B cell (primary cell): ENCODE measurements at places on chromosomes 6 and 20. TPM values are rescaled to one million over a fixed set of nuclear protein-coding genes. Genes with fewer than 3 reads are reported as not detected.
A peak's percentile ranks its signal among the peaks of the same experiment; 100 is the strongest.

DNA sequence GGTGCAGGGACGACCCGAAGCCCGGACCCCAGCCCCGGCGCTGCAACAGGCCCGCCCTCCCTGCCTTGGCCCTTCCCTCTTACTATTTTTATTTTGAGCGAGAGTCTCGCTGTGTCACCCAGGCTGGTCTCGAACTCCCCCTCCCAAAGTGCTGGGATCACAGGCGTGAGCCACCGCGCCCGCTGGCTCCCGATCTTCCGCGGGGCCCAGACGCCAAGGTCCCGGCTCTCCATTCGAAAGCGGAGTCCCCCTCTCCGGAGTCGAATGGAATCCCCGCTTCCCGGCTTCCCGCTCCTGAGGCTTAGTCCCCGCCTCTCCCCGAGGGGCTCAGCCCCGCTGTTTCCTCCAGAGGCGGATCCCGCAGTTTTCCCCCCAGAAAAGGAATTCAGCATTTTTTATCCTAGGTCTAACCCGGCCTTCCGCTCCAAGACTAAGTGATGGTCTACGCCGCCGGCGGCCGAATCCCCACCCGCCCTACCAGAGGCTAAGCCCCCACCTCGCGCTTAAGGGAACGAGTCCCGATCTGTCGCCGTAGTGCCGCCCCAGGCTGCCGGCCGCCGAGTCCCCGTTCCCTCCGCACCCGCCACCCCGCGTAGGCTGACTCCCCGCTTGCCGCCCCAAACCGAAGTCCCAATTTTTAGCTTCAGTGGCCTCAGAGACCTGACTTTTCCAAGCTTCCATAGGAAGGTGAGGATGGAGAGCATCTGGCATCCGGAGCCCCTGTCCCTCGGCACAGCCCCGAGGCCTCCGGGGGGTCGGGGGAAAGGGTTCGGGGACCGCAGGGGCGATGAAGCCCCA lies 11.5 kb upstream of the TMC2 start:
- peak; percentile 61 for DNase-seq

DNA sequence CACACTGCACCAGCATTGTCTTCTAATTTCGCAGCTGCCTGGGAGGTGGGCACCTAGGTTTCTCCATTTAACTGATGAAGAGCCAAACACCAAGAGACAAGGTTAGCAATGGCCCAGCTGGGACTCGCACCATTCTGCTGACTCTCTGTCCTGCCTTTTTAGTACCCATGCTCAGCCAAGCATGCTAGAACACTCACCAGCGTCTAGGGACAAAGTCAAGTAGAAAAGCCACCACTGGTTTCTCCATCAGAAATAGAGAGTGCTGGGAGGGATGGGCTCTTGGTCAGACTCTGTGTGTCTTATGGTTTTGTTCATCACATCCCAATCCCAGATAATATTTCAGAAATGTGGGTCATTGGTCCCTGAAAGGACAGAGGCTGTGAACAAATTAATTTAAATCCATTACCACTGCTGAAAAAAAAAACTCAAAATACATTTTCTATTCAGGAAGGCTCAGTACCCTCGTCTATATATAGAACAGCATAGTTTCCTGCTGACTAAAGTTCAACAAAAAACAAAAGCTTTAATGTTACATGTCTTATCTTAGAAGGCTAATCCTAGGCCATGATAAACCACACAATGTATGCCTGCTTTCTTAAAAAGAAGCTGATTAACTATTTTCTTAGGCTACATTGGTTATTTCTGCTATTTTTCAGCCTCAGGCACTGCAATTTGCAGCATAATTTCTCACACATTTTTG lies 111.0 kb downstream of the TBC1D7 start:
- no peak for DNase-seq

CALHM4 gene
- total RNA-seq = not detected in 2 replicates

XKR7 gene
- 0.05 and 0.10 TPM in 2 replicates for total RNA-seq

DNA sequence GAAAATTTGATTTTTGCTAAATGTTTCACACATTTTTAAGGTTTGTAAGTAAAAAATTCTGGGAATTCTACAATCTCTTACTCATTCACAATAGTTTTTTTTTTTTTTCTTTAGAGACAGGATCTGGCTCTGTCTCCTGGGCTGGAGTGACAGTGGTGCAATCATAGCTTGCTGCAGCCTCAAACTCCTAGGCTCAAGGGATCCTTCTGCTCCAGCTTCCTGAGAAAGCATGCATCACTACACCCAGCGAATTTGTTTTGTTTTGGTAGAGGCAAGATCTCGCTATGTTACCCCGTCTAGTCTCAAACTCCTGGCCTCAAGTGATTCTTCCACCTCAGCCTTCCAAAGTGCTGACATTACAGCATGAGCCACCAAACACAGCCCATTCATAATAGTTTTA lies 232.8 kb downstream of the GJA1 start:
- no peak for DNase-seq

GRCh38 chr6:7172649-7173048 lies 64.9 kb downstream of the RREB1 start:
- DNase-seq = no peak

DNA sequence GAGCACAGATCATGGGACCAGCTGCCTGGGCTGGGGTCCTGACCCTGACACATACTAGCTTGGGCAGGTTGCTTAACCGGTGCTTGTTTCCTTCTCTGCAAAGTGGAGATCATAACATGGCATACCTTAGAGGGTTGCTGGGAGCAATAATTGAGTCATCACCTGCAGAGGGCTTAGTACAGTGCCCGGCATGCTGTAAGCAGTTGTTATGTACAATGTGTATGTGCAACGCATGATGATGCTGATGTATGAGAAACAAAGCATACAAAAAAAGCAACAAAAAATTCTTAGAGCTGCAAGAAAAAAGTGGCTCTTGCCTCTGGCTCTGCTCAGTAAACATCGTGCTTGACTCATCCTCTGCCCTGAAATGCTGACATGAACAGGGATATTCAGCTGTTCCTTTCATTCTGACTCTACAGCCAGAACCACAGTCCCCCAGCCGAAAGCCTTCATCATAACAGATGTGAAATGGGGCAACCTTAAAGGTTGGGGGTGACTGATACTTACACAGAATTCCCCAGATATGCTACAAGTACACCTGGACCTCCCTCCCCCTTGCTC lies 91.7 kb downstream of the CLIC5 start:
- DNase-seq = no peak

DNA sequence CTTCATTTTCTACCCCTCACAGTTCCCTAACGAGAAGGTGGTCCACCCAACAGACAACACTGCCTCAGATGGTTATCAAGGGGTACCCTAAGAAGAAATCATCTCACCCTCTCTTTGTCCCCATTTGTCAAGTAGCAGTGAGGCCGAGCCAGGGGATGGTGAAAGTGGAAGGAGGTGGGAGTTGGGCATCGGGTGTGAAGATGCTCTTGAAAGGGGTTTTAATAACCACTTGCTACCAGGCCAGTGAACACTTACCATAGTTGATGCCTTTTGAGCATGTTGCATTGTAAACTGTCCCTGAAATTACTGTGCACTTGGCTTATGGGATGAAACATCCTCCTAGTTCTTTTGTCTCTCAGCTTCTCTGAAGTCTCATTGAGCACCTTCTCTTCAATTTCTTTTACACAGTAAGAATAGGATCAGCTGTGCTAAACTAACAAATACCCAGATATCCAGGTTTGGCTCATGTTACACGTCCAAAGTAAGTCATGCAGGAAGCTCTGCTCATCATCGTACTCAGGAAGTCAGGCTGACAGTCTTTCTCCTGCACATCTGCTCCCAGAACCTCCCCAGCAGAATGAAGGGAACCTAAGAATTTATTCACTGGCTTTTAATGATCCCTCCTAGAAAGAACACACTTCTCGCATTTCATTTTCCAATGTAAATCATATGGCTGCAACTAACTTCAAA lies 13.3 kb downstream of the HLA-DPB1 start:
- peak; percentile 30 for DNase-seq

C20orf144 gene
- total RNA-seq = 0.27 and 0.44 TPM in 2 replicates

GRCh38 chr6:70150521-70150920 lies 152.4 kb downstream of the COL9A1 start:
- DNase-seq = no peak

EYA4 gene
- 0.49 TPM in 1 of 2 replicates, not detected in the other for total RNA-seq

GRCh38 chr6:32816746-32817204 lies at the start of gene HLA-DOB:
Gene HLA-DOB (minus strand): TSS chr6:32817002. CDS start chr6:32816951, 51 bp downstream.
- peak; percentile 87 for DNase-seq

DNA sequence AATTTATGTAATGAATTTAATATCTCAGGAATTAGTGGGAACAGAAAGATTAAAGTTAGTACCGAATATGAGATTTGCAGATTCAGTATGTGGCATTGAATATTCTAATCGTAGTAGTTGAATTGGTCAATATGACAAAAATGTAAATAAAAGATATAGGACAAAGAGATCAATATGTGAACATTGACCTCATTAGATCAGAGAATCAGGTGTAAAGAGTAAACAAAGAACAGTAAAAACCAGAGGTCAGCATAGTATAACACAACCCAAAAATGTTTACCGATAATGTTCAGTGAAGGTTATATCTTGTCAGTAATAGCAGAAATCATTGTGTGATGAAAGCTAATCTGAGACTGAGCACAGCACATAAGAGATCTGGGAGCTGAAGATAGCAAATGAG lies 152.0 kb downstream of the FAM83B start:
- DNase-seq = no peak

DNA sequence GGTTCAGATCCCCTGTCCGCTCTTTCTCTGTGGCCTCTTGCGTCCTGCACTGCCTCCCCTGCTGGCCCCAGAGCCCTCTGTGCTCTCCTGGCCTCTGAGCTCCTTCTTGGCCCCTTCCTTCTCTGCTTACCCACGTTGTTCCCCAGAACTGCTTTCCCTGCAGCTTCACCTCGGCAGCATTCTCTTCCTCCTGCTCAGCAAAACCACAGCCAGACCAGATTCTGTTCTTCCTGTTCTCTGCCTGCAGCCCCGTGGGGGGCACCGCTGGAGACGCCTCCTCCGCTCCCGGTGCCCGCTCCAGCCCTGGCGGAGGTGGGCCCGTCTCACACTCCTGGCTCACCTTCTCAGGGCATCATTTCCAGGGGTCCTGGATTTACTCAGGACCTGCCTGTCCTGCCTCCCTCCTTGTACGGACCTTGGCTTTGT lies 59.7 kb downstream of the TCP11 start:
- DNase-seq = no peak

SLC22A3 gene
- total RNA-seq = not detected in 2 replicates

- DNase-seq = no peak
Measured at GRCh38 chr6:6865611-6866010, 242.2 kb upstream of the RREB1 start.

GRCh38 chr6:28884423-28885131 lies 39.2 kb downstream of the TRIM27 start:
- DNase-seq = peak; percentile 38

- DNase-seq = no peak
Measured at GRCh38 chr20:33668466-33669155, 1.9 kb downstream of the ACTL10 start.

GRCh38 chr20:20933142-20933958 lies 172.8 kb downstream of the LINC00237 start:
- DNase-seq = no peak

- no peak for DNase-seq
Measured at GRCh38 chr6:3575166-3575565, 118.3 kb upstream of the SLC22A23 start.

DNA sequence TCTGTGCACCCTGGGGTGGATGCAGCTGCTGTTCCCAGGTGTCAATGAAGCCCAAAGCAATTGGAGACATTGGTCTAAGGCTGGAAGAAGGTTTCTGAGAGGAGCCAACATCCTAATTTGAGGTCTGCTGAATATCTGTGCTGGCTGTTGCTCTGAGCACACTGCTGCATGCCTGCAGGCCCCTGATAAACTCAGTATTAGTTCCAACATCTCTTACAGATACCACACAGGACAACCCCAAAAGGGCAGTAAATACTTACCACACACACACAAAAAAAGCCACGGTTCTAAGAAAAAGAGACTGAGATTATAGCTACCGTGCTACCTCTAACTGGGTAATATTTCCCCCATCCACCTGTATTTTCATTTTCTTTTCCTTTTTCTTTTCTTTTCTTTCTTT lies 164.3 kb upstream of the SOX4 start:
- DNase-seq = no peak

GRCh38 chr6:167745670-167746389 lies 80.9 kb upstream of the AFDN start:
- DNase-seq = no peak

- no peak for DNase-seq
Measured at GRCh38 chr6:157711060-157711459, 112.0 kb upstream of the SNX9 start.

DNA sequence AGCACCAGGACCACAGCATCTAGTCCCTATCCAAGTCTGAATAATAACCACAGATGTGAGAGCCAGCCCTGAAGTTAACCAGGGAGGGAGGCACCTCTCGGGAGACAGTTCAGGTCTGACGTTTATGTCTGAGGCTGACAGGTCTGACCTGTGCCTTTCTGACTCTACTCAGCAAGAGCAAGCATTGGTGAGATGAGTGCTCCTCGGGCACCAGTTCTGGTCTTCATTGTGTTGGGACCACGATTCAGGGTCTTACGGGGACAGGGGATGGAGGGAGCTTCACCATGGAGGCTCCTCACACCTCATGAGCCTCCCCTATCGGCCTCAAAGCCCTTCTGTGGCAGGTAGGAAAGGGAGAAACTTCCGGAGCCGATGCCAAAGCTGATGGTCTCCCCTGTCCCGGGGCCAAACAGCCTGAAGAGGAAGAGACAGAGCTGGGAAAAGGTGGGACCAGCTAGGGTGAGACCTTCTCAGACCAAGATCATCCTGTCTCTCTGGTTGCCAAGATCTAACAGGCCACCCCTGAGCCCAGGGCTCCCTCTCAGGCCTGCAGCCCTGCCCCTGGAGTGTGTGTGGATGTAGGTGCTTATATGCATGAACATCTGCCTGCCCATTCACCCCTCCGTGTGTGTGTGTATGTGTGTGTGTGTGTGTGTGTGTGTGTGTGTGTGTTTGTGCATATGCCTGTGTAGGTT lies 170.5 kb downstream of the VEGFA start:
- no peak for DNase-seq

ZKSCAN8 gene
- total RNA-seq = 51.7 and 52.8 TPM in 2 replicates

GRCh38 chr6:168155193-168155592 lies 76.2 kb upstream of the FRMD1 start:
- no peak for DNase-seq

DNA sequence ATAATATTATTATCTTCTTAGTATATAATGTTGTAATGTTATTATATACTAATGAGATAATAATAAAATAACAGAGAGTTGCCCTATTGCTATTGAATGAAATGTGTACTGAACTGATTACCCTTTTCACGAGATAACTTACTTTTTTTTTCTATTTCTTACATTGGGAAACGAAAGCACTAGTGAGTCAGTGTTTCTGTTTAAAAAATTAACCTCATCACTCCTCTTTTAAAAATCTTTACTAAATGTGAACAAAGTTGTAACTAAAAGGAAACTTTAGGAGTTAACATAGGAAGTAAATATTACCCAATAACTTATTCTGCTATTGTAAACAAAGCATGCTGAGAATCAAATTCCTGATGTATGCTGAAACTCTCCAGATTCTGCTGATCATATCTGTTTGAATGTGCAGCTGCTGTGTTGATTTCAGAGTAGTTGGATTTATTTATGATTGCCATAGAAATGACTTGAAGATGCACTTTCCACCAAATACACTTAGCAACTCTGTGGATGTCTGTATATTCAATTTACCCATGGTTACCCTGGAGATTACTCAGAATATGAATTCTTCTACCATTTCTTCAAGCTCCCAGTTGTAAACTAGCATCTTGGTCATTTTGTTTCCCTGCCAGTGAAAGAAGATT lies 523.4 kb downstream of the TENT5A start:
- DNase-seq = no peak
